ENCODE measurements at places on chromosomes 13 and 19.
A peak's percentile ranks its signal among the peaks of the same experiment; 100 is the strongest.

GRCh38 chr13:42355092-42355485 is 83.1 kb downstream of the AKAP11 start:
- DNase-seq = no peak

DNA sequence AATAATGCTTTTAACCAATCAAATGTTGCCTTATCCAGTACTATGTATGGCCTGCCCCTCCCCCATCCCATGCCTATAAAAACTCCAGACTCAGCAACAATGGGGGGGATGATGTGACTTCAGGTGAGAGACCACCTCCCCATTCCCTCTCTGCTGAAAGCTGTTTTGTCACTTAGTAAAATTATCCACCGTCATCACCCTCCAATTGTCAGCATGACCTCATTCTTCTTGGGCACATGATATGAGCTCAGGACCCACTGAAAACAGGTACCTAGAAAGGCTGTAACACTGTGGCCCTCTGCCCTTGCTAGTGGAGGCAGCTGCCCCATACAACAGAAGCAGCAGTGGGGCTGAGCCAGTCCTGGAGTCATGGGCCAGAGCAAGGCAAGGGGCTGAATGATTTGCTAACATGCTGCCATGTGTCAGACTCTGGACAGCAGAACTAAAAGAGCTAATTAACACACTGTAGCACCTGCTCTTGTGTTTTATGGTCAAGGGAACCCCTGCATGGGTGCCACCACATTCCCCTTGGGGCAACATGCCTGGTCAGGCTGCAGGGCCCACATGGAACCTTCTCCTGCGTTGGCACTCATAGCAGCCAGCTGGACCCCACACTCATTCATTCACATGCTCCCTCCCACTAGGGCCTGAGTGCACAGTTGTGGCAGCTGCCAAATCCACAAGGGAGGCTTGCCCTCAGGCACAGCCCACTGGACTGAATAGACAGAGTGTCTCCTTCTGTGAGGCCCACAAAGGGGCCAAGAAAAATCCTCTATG is 722.2 kb upstream of the PCDH20 start:
- DNase-seq = no peak

GRCh38 chr13:88459331-88459730 is 788.2 kb downstream of the SLITRK5 start:
- DNase-seq = no peak

GRCh38 chr13:51329606-51330005 is 9.9 kb upstream of the SERPINE3 start:
- DNase-seq = no peak

GRCh38 chr19:17327068-17327653 is 7.5 kb downstream of the ANO8 start:
- DNase-seq = no peak

DNA sequence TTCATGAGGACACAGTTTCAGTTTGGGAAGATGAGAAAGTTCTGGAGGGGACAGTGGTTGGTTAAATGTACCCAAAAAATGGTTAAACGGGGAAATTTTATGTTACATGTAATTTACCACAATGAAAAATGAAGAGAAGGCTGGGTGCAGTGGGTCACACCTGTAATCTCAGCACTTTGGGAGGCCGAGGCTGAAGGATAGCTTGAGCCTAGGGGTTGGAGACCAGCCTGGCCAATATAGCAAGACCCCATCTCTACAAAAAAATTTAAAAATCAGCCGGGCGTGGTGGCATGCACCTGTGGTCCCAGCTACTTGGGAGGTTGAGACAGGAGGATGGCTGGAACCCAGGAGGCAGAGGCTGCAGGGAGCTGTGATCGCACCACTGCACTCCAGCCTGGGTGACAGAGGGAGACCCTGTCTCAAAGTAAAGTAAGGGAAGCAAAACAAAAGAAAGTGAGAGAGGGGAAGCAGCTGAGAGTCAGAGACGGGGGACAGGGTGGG is 17.2 kb downstream of the GNG7 start:
- DNase-seq = no peak

- no peak for DNase-seq
Measured at GRCh38 chr19:3565139-3565538, 7.6 kb upstream of the HMG20B start.

- DNase-seq = no peak
Measured at GRCh38 chr19:15666883-15667282, 6.0 kb upstream of the CYP4F12 start.

DNA sequence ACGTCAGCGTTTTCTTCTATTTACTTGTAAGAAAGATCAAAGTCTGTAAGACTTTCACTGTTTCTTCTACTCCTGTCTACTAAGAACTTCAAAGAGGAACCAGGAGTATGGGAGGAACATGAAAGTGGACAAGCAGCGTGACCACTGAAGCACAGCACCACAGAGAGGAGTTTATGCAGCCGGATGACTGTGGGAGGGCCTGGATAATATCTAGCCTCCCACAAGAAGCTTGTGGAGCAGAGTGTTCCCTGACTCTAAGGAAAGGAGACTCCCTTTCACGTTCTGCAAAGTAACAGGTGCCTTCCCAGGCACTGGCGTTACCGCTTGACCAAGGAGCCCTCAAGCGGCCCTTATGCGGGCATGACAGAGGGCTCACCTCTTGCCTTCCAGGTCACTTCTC is 83.6 kb upstream of the PDCD5 start:
- no peak for DNase-seq

GRCh38 chr13:98657506-98658085 is 80.7 kb upstream of the STK24 start:
- no peak for DNase-seq

DNA sequence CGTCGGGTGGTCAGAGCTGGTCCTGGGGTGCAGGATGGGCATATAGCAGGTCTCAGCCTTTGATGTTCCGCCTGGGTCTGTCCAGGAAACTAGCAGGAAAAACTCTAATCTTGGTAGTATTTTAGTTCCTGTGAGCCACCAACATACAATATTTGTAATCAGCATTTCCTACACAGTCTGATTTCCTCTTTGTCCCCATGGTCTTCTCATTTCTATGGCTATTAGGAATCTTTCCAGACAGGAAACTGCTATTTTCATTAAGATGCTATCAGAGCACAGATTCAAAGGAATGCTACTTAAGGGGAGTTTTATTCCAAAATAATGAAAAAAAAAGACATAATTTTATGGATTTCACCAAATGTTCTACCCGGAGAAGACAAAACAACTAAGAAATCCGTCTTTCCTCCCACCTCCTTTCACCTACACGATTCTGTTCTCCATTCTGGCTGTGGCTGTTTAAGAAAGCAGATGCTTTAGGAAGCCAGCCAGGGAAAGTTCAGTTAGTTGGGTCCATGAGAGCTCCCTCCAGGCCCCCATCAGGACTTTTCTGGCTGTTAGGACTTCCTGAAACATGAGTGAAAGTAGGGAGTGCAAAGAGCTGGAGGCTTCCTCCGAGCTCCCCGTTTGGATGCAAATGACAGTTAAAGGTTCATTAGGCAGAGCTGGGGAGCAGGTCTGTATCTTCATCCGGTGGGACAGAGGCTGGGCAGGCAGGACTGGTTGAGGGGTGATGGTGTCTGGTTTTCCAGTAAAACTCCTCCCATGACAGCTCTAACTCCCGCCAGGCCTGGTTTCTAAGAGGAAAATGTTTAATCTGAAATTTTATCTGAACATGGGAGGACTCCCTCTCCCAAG is 36.3 kb downstream of the SHISA2 start:
- no peak for DNase-seq

GRCh38 chr13:27967203-27967735 is 1.8 kb downstream of the CDX2 start:
- no peak for DNase-seq

- no peak for DNase-seq
Measured at GRCh38 chr13:28423010-28423409, 71.9 kb downstream of the FLT1 start.

DNA sequence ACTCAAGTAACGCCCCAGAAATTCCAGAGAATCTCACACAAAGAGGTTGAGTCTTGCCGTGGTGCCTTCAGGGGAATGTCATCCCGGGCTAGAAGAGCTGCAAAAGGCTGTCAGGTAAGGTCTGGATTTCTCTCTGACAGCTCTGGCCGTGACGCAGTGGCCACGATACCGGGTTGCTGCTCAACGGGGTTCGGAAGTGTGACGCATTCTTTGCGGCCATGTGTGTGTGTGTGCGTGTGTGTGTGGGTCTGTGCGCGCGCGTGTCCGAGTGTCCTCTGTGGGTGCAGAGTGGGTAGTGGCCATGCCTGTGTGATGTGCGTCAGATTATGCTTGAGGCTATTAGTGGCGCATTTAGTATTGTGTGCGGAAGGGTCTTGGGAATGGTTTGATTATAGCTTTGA is 306 bp downstream of the ZNF540 start:
- peak; percentile 31 for DNase-seq

GRCh38 chr13:89899302-89900103 is 1448.0 kb upstream of the MIR17HG start:
- no peak for DNase-seq

DNA sequence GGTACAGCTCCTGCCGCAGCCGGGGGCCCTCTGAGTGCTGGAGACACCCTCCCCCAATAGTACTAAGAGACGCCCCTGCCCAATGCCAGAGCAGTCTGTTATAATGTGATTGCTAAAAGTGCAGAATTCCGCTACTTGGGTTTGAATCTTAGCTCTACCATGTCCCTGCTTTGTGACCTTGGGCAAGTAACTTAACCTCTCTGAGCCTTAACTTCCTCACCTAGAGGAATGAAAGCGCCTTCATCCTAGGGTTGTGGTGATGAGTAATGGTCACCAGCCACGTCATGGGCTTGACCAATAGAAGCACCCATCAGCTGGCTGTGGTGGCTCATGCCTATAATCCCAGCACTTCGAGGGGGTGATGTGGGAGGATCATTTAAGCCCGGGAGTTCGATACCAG is 6.5 kb downstream of the PLEKHG2 start:
- no peak for DNase-seq

- DNase-seq = no peak
Measured at GRCh38 chr13:28609926-28610325, 49.0 kb upstream of the POMP start.

- no peak for DNase-seq
Measured at GRCh38 chr19:49390131-49390928, 2.3 kb downstream of the KASH5 start.

DNA sequence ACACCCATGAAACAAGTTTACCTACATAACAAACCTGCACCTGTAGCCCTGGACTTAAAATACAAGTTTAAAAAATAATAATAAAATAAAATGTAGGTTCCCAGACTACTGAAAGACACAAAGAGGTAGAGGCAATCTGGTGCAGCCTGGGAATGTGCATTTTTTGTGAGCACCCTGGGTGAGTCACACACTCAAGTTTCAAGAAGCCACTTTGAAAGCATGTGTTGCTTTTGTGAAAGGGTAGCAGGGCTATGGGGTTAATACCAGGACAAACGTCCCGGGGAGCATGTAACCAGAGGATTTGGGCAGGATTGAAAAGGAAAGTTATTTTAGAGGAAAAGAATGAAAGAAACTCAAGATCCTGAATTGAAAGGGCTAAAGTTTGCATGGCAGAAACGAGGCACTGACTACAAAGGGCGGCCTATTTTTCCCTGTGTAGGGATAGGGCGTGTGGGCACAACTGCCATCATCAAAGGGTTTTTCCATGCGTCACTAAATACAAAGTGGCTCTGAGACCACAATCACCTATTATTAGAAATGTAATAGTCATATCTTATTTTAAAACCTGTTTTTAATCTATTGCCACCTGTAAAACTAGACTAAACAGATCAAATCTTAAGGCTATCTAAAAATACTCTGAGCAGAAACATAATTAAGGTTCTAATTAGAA is 314.9 kb downstream of the COG6 start:
- no peak for DNase-seq

DNA sequence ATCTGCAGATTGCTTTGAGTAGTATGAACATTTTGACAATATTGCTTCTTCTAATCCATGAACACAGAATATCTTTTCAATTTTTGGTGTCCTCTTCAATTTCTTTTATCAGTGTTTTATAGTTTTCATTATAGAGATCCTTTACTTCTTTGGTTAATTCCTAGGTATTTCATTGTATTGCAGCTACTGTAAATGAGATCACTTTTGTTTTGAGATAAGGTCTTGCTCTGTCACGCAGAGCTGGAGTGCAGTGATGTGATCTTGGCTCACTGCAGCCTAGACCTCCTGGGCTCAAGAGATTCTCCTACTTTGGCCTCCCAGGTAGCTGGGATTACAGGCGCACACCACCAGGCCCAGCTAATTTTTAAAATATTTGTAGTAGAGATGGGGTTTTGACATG is 9.8 kb downstream of the CYP2A7 start:
- no peak for DNase-seq

GRCh38 chr19:32966750-32967149 is 5.0 kb downstream of the CEP89 start:
- DNase-seq = no peak

- no peak for DNase-seq
Measured at GRCh38 chr13:99178636-99179035, 22.0 kb upstream of the UBAC2 start.

DNA sequence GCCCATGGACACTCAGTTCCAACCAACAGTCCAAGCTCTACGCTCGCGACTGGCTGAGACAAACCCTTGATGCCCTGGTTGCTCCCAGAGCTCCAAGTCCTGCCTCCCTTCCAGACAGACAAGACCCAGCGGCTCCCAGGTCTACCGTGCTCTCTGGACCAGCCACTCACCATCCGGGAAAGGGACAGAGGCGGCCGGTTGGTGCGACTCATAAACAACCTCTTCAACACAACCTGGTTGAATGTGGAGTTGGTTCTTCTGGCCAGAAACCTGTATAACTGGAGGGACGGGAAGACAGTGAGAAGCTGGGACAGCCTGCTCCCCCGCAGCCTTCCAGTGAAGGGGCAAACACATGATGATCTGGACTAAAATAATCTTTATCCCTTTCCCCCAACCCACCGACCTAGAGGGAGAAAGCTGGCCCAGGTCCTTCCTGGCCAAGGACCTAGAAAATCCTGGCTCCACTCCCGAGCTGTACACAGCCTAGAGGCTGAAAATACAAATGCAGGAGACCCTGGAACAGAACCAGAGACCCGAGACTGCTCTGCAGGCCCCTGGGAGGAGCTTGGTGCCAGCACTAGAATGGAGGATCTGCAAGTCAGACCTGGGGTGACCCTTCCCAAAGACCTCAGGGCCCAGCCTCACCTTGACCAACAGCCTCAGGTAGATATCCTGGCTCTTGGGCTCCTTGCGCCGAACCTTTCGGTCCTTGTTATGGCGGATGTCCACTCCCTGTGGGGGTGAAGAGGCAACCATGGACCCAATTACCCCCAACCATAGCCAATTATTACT is 1.6 kb downstream of the RPL18 start:
- no peak for DNase-seq

GRCh38 chr13:25778365-25778764 is 273.5 kb downstream of the SHISA2 start:
- no peak for DNase-seq

DNA sequence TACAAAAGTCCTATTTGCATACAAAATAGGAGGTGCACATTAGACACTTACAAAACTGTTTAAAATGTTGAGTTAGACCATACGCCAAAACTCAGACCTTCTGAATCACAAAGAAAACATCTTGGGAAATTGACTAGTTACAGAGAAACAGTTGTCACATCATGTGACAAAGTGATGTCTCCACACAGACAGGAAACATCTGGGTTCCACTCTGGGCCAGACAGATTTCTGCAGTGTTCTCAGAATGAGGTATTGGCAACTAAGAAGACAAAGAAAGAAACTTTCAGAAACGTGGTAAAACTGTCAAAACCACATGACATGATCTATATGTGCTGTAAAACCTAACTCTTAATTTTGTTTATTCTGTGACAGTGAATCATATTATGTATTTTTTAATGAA is 6.7 kb downstream of the ZNF793 start:
- no peak for DNase-seq

GRCh38 chr19:33085570-33086128 is 4.7 kb downstream of the GPATCH1 start:
- no peak for DNase-seq

GRCh38 chr13:79637133-79637763 is 156.3 kb downstream of the NDFIP2 start:
- no peak for DNase-seq
